ENCODE measurements at places on chromosomes 3 and 15.

GRCh38 chr3:102142379-102143060 lies 292.3 kb upstream of the ZPLD1 start:
- DNase-seq = no peak

DNA sequence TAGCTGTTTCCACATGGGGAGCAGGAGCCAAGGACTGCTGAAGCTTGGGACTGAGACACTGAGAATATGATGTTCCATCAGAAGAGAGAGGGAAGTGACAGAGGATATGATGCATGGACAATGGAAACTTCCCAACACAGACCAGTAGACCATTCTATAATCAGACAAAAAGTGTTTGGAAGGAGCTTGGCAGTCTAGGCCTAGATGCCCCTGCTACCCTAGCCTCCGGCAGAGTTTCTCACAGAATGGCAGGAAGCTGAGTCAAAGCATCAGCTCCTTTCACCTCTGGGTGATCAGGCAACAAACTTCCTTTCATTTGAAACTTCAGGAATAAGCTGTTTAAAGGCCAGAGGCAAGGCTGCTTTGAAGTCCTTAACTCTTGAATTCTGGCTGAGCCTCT lies 222.0 kb downstream of the NEK10 start:
- DNase-seq = no peak

- no peak for DNase-seq
These were observed 325.2 kb downstream of the DIPK2A start for GRCh38 chr3:144296808-144297207.

GRCh38 chr3:122112754-122113153 lies 57.6 kb downstream of the CD86 start:
- DNase-seq = no peak

- no peak for DNase-seq
These were observed 17.3 kb downstream of the FAIM start for GRCh38 chr3:138625707-138626365.

GRCh38 chr15:27396521-27396920 lies 425.5 kb downstream of the GABRG3 start:
- DNase-seq = no peak

DNA sequence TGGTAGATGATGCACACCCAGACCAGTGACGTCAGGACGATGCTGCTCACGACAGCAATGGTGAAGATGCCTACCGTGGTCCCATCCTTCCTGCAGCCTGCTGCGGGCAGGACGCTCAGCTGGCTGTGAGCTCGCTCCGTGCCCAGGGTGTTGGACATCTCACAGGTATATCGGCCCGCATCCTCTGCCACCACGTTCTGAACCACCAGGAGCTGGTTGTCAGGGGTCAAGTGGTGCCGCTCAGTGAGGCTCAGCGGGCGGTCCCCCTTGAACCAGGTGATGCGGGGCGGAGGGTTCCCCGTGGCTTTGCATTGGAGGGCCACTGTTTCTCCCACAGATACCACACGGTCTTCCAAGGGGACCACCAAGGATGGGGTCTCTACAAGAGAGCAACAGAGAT lies 117.8 kb downstream of the LRIG1 start:
- DNase-seq = no peak

GRCh38 chr3:133506215-133506901 lies 67.1 kb upstream of the CDV3 start:
- DNase-seq = no peak

GRCh38 chr15:85473455-85473854 lies 93.1 kb downstream of the AKAP13 start:
- DNase-seq = no peak

DNA sequence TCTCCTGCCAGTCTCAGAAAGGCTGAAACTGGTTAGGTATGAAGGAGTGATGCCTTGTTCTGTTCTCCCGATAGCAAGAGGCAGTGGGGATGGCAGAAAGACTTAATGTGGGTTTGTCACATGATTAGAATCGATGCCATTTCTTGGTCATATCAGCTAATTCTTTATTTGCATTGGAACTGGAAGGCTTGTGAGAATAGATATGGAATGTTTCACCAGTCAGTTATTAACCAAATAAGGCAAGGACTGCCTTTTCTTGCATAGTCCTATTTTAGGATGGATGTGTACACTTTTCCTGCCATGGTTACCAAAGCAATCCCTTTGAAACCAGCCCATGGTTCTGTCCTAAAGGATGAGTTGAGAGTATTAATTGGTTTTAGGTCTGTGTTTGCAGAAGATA lies 33.7 kb downstream of the FILIP1L start:
- DNase-seq = peak; percentile 46

DNA sequence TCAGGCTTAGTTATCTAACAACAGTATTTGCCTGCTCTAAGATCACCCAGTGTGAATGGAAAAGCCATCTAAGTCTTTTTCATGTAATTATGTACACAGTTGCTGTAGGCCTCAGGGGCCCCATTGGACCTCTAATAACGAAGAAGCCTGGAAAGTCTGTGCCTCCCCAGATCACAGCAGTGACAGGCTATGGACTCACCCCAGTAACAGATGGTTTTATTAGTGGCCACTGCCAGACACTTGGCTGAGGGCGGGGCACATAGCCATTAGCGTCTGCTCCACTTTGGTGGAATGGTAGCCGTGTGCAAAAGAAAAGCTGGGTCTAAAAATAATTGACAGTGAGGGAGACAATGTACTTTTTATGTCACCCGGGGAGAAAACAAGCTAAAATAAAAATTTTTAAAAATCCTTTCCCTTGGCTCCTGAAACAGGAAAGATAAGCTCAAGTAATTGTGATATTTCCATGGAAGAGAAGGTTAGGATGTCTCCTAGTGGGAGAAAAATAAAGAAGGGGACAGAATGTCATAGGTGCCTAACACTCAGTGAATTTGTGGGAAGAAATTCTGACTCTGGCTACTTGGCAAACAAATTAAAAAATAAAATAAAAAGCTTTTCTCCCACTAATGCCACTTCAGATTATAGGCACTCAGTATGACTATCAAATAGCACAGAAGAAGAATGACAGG lies 44.3 kb upstream of the ZNF385D start:
- no peak for DNase-seq

GRCh38 chr3:143035466-143036211 lies 34.3 kb downstream of the U2SURP start:
- DNase-seq = no peak

DNA sequence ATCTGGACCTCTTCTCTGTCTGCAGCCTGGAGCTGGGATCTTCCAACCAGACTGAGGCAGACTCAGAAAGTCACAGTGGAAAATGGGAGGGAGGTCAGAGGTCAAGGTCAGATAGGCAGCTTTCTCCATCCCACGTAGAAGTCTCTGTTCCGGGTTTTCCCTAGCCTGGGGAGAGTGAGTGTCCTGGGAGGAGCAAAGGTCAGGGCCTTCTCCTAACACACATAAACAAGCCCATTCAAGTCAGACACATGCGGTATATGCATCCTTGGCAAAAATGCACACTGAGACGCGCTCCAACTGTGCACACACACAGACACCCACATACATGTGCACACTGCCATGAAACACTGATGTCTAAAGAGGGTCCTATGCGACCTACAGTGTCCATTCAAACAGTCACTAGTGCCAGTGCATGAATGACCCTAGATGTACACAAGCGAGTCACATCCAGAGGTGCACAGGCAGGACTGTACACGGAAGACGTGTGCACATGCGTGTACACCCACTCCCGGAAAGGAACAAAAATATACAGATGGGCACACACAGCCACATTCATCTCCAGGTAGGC lies 681 bp downstream of the TWF2 start:
- peak; percentile 32 for DNase-seq

GRCh38 chr3:135513106-135514059 lies 452.1 kb upstream of the PPP2R3A start:
- DNase-seq = peak; percentile 64

- DNase-seq = no peak
These were observed 7.5 kb downstream of the DET1 start for GRCh38 chr15:88538972-88539371.

DNA sequence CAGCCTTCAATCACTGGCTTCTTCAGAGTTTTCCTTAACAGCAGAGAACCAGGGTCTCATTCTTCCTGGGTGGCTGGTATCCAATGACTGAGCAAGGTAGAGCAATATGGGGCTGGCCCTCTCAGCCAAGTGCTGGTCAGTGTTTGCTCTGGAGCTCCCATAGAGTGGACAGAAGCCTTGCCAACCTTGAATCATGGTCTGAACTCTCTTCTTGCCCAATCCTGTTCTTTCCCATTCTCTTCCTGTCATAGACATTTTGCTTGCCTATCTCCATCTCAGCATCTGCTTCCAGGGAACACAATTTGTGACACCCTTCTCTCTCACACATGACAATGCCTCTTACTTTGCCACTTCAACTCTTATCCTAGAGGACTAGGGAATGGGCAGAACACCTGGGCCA lies 245.6 kb upstream of the PEX5L start:
- DNase-seq = no peak

DNA sequence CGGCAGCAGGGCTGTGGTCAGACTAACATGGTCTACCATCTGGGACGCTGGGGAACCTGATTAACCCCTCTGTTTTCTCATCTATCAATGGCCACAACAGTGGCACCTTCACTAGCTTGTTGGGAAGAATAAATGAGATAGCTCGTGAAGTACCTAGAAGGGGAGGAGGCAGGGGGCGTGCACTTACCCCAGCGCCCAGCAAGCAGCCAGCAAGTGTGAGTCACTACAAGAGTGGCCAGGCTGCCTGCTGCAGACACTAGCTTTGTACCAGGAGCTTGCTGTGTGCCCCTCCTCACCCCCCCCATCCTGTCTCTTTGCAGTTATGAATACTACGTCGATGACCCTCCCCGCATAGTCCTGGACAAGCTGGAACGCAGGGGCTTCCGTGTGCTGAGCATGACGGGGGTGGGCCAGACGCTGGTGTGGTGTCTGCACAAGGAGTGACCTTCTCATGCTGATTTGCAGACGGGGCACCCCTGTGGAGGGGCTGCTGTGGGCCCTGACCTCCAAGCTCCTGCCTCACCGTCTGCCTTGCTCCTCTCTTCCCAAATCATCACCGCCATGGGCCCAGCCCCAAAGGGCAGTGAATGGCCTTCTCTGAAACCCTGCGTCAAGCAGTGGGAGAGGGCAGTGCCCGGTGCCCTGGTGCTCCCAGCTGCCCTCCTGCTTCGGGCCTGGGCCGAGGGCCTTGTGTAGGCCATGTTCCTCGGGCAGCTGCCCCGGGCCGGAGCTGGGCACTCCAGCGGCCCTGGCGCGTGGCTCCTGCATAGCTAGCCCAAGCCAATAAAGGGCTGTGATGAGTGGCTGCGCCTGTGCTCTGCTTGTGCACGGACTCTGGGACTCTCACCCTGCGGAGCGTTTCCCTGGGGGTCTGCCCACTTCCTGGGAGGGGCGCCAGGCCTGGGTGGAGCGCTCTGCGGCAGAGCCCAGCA lies 2.6 kb upstream of the C15orf62 start:
- peak; percentile 88 for DNase-seq

DNA sequence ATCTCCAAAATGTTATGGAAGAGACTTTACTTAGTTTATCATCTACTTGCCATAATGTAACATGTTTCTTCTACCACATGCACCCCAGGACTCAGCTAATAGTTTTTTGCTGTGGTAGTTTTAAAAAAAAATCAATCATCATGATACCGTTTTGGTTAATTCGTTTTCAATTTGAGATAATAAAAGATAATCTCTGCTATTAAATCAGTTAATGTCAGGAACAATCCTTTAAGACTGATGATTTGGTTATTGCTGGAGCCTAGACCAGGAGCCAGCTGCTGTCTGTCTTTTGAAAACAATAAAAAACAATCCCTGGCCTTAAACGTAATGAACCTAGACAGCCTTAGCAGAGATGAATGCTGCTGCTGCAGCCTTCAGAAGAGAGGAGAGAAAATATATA lies 403.7 kb downstream of the OXSM start:
- DNase-seq = no peak

DNA sequence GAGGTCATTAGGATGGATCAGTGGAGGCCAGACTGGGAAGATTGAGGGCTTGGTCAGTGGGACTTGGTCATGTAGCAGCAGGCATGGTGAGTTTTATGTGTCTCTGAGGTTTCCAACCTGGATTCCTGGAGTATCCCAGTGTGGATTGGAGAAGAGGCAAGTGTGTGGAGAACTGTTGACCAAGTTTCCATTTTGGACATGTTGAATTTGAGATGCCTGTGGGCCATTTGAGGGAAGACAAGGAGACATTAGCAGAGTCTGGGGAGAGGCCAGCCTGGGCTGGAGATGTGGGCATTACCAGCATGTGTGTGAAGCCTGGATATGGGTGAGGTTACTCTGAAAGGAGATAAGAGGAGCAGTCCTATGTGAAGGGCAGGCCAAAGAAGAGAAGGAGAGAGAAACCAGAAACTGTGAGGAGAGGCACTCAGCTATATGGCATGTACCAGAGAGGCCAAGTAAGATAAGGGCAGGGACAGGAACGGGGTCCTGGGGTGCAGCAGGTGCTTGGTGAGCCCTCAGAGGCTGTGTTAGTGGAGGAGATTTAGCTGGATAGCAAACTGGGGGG lies 4.3 kb downstream of the SLC25A38 start:
- peak; percentile 96 for DNase-seq

DNA sequence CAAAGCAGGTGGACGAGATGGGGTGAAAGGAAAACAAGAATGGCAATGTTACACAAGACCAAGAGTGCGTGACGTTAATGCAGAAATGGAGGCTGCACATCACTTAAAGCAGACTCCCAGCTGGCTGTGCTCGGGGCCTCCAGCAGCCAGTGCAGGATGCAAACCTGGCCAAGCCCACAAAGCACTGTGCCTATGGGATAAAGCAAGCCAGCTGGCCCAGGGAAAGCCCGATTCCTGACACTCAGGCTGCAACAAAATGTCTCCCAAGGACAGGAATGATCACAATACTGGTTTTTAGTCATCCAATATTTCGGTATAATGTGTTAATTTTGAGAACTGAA lies 86.2 kb downstream of the SEC22A start:
- no peak for DNase-seq

DNA sequence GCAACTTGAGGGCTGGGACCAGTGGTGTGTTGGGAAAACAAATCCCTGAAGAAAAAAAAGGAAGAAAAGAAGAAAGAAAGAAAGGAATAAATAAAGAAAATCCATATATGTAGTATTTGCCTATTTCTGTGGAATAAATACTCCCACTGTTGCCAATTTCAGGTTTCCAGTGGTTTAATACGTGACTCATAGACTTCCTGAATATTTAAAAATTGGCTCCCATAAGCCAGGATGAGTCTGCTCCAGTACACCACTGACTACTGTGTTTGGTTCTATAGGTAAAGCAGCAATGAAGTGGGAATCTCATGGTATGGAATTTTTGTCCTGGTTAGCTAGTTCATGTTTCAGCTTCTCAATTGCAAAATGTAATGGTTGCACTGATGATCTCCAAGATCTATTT lies 31.6 kb downstream of the PYDC2 start:
- no peak for DNase-seq

GRCh38 chr3:53506110-53506762 lies 11.8 kb downstream of the CACNA1D start:
- no peak for DNase-seq

GRCh38 chr15:51100785-51101489 lies 6.2 kb upstream of the TNFAIP8L3 start:
- DNase-seq = no peak

GRCh38 chr15:98753726-98754656 lies 105.7 kb downstream of the IGF1R start:
- DNase-seq = no peak

DNA sequence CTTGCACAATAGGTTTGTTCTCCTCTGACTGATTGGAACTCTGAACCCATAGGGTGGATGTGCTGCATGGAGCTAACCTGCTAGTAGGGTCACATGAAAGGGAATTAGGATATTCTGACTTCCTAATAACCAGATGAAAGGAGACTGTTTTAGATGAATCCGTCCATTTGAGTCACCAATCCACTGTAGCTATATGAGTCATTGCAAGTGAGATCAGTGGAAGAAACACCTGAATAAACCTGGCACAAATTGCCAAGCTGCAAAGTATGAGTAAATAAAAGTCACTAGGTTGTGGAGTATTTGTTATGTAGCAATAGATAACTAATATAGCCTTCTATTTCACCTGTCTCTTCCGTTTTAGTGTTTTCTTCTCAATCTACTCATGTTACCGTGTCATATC lies 584.4 kb downstream of the PDCD6IP start:
- DNase-seq = no peak
